ENCODE measurements at places on chromosomes 16 and 17.
A peak's percentile ranks its signal among the peaks of the same experiment; 100 is the strongest.

DNA sequence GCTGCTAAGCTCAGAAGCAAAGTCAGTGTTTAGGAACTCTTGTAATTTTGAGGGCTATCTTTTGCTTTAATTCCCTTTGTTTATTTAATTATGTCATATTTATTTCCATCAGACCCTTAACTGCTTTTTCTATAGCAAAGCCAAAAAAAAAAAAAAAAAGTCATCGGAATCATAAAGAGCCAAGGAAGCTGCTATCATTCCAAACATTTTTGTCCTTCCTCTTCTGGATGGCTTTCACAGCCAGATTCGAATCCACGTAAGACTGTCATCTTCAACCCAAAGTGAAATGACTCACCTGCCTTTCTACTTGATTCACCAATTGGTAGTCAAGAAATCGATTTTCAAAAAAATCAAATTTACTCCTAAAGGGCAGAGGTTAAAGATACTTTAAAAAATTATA lies 38.4 kb downstream of the WIPI1 start:
- DNase-seq, result no peak

- no peak for DNase-seq
These were observed 15.8 kb downstream of the TSNAXIP1 start for GRCh38 chr16:67822511-67822910.

DNA sequence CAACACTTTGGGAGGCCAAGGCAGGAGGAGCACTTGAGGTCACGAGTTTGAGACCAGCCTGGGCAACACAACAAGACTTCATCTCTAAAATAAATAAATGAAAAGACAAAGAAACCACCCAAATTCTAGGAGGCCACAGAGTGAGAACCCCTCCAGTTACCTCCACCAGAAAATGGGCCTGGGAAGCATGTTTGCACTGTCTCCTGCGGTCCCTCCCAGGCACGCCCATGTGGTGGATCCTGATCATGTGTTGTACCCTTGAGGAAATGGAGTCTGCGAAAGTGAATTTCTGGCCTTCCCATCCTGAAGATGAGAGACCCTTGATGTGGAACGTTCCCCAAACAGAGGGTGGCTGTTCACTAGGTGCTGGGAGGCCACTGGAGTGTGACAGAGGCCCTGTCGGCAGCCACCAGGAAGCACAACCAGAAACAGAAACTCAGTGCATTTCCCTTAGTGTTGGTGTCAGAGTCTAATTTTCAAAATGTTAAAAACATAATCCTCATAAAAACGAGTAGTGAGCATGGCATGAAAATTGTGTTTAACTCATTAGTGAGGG lies 19.2 kb upstream of the USP22 start:
- no peak for DNase-seq

DNA sequence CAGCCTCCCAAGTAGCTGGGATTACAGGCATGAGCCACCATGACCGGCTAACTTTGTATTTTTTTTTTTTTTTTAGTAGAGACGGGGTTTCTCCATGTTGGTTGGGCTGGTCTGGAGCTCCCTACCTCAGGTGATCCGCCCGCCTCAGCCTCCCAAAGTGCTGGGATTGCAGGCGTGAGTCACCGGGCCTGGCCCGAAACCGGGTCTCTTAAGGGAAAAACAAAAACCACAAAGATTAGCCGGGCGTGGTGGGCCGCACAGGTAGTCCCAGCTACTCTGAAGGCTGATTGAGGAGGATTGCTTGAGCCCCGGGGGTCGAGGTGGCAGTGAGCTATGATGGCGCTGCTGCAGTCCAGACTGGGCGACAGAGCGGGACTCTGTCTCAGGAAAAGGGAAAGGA lies 19.9 kb upstream of the RBL2 start:
- no peak for DNase-seq

- no peak for DNase-seq
These were observed 3.9 kb upstream of the NLRC5 start for GRCh38 chr16:56985288-56985961.

- no peak for DNase-seq
These were observed 4.4 kb upstream of the SOX8 start for GRCh38 chr16:977081-977701.

DNA sequence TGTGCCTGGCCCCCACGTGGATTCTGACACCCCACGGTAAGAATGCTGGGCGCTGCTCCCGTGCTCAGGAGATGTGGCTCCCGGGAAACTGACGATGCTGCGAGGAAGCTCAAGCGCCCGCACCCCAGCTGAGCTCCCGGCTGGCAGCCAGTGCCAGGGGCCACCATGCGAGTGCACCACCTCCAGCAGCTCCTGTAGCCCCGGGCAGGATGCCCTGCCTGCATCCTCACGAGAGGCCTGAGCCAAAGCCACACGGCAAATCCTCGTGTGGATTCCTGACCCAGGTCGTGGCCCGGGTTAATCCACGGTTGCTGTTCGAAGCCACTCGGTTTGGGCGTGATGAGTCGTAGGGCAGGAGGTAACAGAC lies 11.6 kb upstream of the DPEP1 start:
- no peak for DNase-seq

DNA sequence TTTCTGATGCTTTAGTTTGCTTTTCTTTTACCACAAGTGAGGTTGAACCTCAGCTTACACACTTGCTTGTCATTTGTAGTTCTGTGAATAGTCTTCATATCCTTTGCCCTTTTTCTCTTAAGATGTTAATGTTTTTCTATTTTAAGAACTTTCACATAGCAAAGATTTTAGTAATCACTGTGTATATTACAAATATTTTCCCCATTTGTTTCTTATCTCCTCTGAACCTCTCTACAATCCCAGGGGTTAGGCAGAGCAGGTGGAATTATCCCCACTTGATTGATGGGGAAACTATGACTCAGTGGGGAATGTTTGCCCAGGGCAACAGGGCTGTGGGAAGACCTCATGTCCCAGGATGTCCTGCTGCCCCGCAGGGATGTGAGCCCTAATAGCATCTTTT lies 11.7 kb upstream of the MYH3 start:
- no peak for DNase-seq

DNA sequence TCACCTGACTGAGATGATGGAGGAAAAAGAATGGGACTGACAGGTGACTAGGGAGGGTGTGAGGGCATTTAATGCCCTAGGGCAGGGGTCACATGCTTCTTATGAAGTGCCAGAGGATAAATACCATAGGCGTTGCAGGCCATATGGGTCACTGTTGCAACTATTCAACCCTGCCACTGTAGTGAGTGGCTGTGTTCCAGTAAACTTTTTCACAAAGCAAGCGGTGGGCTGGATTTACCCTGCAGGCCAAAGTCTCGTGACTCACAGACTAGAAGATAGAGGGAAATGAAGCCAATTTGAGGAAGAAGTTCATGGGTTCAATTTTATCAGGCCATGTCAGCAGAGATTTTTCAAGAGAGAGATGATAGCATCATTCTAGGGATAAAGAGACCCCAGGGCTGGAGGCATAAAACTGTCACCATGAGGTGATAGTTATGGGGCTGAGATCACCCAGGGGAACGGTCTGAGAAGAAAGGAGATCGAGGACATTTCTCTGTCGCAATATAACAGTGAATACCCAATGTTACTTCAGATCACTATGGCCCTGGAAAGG lies 8.6 kb downstream of the ARHGAP17 start:
- DNase-seq, result no peak

DNA sequence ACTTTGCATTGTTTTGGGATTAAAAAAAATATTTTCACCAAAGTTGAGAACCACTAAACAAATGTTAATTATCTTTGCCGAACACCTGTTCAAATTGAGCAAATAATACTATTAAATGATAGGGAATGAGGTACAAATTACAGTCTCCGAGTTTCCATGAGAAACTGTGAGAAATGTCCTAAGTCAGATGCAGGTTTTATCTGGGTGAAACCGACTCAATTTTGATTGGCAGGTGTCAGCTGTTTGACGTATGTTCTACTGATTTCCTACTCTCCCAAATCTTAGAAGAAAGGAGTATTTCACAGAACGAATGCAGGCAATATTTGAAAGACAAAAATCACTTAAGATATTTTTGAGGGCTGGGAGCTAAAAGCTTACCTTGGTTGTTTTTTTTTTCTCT lies 622.0 kb upstream of the GOT2 start:
- no peak for DNase-seq

GRCh38 chr16:50946098-50946497 lies 204.2 kb downstream of the CYLD start:
- no peak for DNase-seq

- DNase-seq, result no peak
These were observed 45.5 kb upstream of the LRRC37A3 start for GRCh38 chr17:64964796-64965195.

- DNase-seq, result no peak
These were observed 110.2 kb downstream of the CCDC182 start for GRCh38 chr17:57634713-57635465.

DNA sequence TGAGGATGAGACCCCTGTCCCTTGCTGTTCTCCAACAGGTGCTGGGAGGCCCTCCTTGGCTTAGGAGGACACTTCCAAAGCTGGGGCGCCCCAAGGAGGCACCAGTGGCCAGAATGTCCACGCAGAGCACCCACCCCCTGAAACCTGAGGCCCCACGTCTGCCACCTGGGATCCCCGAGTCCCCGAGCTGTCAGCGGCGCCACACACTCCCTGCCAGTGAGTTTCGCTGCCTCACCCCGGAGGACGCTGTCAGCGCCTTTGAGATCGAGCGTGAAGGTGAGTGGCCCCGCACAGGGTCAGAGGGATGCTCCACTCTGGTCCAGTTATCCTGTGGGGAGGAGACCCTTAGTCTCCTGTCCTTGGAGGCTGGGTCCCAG lies 1.2 kb downstream of the AANAT start:
- DNase-seq, result no peak

- no peak for DNase-seq
These were observed 6.2 kb downstream of the NT5M start for GRCh38 chr17:17309356-17309755.

- peak; percentile 39 for DNase-seq
These were observed 856 bp downstream of the DNAJA2 start for GRCh38 chr16:46972429-46973206.

GRCh38 chr17:17398943-17399926 lies 77.6 kb upstream of the MED9 start:
- no peak for DNase-seq

GRCh38 chr17:7289256-7290032 lies 5.0 kb downstream of the YBX2 start:
- no peak for DNase-seq

- no peak for DNase-seq
These were observed 25.8 kb upstream of the CPNE2 start for GRCh38 chr16:57066625-57067024.

GRCh38 chr16:85028685-85029407 lies 1.3 kb downstream of the KIAA0513 start:
- peak; percentile 64 for DNase-seq

DNA sequence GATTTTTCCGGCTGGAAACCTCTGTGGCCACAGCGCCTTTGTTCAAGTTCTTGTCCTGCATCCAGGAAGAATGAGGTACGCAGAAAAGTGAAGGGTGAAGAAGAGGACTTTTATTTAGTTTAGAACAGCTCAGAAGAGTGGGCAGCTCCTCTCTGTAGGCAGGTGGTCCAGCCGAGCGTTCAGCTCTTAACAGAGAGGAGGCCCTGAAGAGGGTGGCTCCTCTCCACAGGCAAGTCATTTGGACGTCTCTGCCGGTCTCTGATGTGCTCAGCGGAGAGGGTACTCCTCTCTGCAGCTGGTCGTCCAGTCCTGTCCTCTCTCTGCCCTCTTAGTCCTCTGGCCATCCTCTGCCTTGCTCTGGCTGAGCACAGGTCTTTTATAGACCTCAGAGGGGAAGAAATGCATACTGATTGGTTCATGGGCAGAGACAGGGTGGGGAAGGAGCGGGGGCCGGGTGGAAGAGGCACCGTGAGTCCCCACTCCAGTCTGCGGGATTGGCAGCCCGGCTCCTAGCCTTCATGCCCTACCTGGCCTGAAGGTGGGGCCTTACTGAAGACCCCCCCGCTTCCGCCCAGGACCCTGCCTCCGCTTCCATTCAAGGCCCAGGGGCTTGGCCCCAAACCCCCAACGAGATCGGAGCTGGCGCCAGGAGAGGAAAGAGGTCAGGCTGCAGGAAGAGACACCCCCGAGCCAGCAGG lies 70.0 kb upstream of the NKD1 start:
- no peak for DNase-seq

- no peak for DNase-seq
These were observed 364.8 kb upstream of the RBFOX1 start for GRCh38 chr16:6967796-6968320.

DNA sequence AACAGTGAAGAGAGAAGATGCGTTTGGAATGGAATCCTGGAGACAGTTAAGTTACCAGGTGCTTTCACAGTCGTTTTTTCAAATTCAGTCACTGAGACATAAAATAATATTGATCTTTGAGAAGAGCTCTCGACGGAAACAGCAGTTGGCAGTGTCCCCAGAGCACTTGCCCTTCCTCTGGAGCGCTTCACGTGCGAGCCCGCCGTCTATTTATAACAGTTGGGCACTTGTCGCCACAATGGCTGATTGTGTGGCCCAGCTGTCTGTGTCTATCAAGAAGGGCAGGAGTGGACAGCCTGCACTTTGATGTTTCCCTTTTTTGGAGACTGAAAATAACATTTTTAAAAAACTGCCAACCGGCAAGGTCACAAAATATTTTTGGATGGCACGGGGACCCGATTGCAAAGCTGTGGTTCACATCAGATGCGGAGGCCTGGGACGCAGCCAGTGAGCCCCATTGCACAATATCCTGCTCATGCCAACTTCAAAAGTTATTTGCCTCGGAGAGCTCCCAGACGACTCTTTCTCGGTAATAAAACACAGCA lies 62.9 kb downstream of the ADCY9 start:
- DNase-seq, result no peak

DNA sequence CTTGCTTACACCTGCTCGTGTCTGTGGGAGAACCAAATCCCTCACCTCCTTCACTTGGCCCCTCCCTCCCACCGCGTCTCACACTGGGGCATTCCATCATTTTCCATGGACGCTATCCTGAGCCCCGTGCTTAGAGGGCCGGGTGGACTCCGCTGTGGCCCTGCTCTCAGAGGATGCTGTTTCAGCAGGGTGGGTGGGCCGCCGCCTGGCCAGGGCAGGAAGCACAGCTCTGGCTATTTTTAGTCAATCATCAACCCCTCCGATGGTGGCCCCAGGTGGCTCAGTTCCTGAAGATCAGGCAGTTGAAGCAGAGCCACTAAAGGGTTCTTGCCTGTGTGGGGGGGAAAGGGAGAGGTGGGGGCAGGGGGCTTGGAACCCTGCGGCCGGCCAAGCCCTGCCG lies 230.3 kb downstream of the ENGASE start:
- no peak for DNase-seq

GRCh38 chr16:54053891-54054820 lies 232.4 kb downstream of the IRX3 start:
- DNase-seq, result no peak

GRCh38 chr17:35912339-35912912 lies 18.1 kb downstream of the RDM1 start:
- DNase-seq, result no peak

- no peak for DNase-seq
These were observed 100.7 kb upstream of the AXIN2 start for GRCh38 chr17:65662196-65662595.
